Renal cortical epithelial cell (primary cell): ENCODE measurements at places on chromosomes 12 and 14.

DNA sequence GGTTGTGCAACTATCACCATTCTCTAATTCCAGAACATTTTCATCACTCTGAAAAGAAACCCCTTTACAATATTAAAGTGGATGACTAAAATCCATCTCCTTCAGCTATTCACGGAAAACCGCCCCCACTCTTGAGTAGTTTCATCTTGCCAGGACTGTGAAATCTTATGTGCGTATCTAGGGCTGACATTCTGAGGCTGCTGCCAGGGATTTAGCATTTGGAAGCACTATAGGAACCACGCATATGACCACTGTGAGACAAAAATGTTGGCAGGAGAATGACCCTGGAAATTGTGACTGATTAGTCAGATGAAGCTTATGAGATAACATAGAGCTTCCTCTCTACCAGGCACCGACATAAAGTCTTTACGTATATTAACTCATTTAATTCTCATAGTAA is 305.2 kb upstream of the PDE3A start:
- DNase-seq: no peak

DNA sequence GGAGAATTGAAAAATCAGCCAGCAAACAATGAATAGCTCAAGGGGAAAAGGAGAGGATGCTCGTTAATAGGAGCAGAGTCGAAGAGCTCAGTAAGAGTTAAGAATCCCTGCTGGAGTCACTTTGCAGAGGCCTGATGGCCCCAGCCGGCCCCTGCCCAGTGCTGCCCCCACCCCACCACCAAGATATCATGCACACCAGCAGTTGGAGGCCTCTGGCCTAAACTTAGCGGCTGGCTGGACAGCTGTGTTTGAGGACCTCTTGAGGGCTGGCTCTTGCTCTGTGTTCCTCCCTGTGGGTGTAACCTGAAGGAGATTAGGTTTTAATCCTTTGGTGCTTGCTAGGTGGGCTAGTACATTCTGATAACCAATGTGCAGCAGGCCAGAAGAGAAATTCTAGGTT is 142.0 kb downstream of the PLXNC1 start:
- DNase-seq: no peak

DNA sequence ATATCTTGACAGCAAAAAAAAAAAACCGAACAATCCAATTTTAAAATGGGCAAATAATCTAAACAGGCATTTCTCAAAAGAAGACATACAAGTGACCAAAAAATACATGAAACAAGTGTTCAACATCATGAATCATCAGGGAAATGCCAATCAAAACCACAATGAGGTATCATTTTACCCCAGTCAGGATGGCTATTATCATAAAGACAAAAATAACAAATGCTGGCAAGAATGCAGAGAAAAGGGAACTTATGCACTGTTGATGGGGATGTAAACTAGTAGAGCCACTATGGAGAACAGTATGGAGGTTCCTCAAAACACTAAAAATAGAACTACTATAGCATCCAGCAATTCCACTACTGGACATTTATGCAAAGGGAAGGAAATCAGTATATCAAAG is 448.2 kb downstream of the RGS6 start:
- no peak for DNase-seq

- DNase-seq: no peak
These were observed 42.2 kb upstream of the TBX3 start for GRCh38 chr12:114726092-114726710.

- DNase-seq: no peak
These were observed 250.0 kb downstream of the PHLDA1 start for GRCh38 chr12:75781532-75782046.

- no peak for DNase-seq
These were observed 39.0 kb downstream of the MNAT1 start for GRCh38 chr14:60773558-60773957.

- no peak for DNase-seq
These were observed 11.7 kb downstream of the COCH start for GRCh38 chr14:30885840-30886740.

GRCh38 chr12:52221912-52222457 is 11.1 kb upstream of the KRT7 start:
- DNase-seq: peak; percentile 64

DNA sequence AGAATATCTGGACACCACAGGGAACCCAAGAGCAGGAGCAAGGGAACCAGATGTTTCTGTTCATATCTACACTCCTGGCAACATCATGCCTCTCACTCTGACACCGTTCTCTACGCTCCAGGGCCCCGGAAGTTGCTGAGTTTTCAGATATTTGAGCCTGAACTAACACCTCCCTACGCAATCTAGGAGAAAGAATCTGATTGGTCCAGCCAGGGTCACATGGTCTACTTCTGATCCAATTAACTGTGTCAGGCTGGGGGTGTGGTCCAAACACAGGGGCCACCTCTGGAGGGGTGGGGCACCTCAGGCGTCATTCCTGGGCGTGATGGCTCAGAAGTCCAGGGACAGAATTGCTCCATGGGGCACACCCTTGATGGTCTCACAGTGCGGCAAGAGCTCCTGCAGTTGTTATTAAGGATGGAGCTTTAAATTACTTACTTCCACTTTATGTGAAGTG is 165.5 kb downstream of the PTPN11 start:
- DNase-seq: no peak

DNA sequence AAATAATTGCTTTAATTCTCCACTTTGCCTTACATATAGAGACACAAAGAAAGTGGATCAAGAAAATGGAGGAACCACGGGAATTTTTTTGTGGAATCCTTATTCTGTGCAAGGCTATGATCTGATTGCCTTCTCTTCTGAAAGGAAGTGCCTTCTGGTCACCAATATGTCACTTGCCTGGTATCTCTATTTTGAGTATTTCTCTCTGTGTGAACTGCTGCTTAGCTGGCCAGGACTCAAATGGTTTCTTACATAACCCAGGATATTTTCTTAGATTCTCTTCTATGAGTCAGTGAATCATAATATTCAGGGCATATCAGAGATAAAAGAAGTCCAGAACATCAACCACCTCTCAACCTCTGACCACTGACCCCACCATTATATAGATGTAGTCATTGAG is 156.1 kb downstream of the DIO2 start:
- DNase-seq: no peak

DNA sequence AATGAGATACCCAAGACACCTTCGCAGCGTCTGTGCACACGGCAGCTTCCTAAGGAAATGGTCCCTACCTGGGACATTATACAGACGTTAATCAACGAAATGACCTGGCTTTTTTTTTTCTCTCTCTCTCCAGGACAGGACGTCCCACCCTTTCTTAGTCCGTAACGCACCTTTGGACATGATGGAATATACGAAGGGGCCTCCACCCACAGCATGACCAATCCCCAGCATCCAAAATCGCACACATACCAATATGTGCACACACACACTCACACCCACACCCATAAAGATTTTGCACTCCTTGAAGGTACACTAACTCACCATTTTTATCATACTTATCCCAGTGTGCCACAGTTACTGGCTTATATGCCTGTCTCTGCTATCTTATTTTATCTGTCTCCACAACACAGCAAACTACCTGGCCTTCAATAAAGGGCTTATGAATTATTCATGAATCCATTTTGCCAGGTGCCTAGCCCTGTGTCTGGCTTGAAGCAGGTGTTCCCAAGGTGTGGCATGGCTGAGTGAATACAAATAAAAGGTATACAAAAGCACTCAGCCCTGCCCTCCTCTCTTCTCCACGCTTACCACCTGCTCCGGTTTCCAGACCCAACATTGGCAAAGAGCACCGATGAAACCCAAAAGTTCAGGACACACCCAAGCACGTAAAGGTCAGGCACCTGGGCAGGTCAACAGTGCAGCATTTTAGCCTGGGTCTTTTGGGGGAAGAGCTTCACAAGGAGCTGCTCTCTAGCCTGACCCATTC is 2.2 kb downstream of the SCNN1A start:
- no peak for DNase-seq

- no peak for DNase-seq
These were observed 91.2 kb downstream of the GXYLT1 start for GRCh38 chr12:42053456-42053855.

- DNase-seq: no peak
These were observed 15.3 kb downstream of the MSRB3 start for GRCh38 chr12:65293735-65294134.

- DNase-seq: no peak
These were observed 348.9 kb upstream of the FAR2 start for GRCh38 chr12:28800129-28800528.

- DNase-seq: no peak
These were observed 263.0 kb upstream of the E2F7 start for GRCh38 chr12:77328326-77328725.

DNA sequence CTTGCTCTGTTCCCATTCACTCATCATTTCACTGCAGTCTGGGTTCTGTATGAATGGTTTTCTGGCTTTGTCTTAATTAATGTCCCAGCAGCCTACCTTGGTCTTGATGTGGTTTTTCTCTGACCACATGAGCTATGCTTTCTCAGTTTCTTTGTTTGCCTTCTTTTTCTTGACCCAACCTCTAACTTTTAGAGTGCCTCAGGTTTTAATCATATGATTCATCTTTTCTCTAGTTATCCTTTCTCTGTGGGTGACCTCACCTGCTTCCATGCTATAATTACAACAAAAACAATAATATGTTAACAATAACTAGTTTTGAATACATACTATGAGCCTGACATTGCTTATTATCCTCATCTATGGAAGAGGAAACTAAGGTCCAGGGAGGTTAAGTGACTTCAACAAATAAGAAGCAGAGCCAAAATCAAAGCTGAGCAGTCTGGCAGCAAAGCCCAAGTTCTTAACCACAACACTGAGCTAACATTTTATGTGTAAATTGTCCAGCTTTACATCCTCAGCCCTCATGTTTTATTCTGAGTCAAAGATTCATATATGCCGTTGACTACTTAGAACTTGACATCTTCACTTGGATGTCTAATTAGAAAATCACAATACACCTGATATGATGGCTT is 4.7 kb upstream of the EPYC start:
- peak; percentile 85 for DNase-seq

GRCh38 chr12:108803428-108804105 is 53.8 kb downstream of the SSH1 start:
- peak; percentile 74 for DNase-seq

- no peak for DNase-seq
These were observed 25.6 kb downstream of the NDUFA12 start for GRCh38 chr12:94977766-94978468.

DNA sequence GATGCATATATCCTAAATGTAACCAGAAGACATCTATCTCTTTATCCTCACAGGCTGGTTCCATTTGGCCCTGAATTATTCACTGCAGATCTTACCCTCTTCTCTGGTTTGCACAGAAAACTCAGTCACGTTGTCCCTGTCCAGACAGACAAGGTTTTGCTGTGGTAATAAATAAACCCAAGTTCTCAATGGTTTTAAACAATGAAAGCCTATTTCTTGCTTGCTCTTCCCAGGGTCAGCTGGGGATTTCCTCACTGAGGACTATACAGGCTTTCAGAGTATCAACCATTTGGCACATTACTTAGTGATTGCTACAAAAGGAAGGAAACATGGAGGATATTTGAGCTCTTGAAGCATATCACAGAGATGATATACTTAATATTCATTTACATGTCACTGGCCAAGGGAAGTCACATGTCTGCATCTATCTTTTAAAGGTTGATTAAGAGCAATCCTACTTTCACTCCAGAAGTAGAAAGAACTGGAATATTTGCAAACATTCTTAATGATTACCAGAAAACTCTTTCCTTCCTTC is 24.4 kb upstream of the E2F7 start:
- no peak for DNase-seq

- DNase-seq: peak; percentile 42
These were observed 4.8 kb downstream of the SLC38A1 start for GRCh38 chr12:46264057-46264456.

DNA sequence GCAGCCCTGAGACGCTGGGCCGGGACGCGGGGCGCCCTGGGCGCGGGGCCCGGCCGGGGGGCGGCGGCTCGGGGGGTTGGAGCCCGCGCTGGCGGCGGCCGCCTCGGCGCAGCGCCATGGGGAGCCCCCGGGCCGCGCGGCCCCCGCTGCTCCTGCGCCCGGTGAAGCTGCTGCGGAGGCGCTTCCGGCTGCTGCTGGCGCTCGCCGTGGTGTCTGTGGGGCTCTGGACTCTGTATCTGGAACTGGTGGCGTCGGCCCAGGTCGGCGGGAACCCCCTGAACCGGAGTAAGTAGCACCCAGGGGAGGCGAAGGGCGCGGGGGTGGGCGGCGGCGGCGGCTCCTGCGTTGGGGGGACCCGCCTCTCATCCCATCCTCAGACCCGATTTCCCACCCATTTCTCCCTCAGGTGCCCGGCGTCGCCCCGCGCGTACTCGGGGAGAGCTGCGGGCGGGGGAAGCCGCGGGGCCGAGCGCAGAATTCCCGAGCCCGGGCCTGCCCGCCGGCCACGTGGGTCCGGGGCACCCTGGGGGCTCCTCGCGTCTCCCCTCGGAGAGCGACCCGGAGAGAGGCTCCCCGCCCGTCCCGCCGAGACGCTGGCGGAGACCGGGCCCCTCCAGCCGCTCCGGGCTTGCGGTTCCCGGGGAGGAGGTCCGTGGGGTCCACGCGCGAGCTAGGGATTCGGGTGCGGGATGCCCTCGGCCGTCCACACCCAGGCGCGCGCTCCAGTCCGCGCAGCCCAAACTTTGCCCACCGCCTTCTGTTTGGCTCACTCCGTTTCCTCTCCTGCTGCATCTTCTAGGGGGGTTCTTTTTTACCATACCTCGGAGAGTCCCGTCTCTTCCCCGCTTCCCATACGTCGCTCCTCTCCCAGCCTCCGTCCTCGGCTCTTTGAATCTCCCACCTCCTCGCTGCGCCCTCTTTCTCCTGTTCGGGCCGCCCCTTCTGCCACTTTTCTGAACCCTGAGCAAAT is 807 bp downstream of the B4GALNT3 start:
- DNase-seq: no peak

GRCh38 chr14:99037777-99038430 is 234.1 kb downstream of the BCL11B start:
- DNase-seq: no peak

GRCh38 chr12:10052193-10052913 is 21.9 kb downstream of the CLEC9A start:
- DNase-seq: no peak

DNA sequence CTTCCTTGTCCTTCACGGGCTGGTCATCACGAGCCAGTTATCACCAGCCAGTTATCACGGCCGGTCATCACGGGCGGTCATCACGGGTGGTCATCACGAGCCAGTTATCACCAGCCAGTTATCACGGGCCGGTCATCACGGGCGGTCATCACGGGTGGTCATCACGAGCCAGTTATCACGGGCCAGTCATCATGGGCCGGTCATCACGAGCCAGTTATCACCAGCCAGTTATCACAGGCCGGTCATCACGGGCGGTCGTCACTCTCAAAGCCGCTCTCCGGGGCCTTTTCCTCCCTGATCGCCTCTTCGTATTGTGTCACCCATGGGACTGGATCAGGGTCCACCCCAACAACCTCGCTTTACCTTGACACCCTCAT is 13.9 kb upstream of the FBRSL1 start:
- no peak for DNase-seq

GRCh38 chr14:54867011-54867410 is 35.6 kb downstream of the GCH1 start:
- no peak for DNase-seq

GRCh38 chr14:38311655-38312054 is 55.8 kb upstream of the CLEC14A start:
- no peak for DNase-seq

- peak; percentile 92 for DNase-seq
These were observed 44.5 kb downstream of the PSMA6 start for GRCh38 chr14:35336494-35337268.

- DNase-seq: peak; percentile 79
These were observed 233.5 kb downstream of the SLC2A13 start for GRCh38 chr12:39872425-39872824.

- no peak for DNase-seq
These were observed 243.7 kb downstream of the GLT1D1 start for GRCh38 chr12:129096968-129097367.

GRCh38 chr12:98780261-98780660 is 135.2 kb downstream of the APAF1 start:
- DNase-seq: peak; percentile 17
